ENCODE measurements at places on chromosomes 13 and 19.

DNA sequence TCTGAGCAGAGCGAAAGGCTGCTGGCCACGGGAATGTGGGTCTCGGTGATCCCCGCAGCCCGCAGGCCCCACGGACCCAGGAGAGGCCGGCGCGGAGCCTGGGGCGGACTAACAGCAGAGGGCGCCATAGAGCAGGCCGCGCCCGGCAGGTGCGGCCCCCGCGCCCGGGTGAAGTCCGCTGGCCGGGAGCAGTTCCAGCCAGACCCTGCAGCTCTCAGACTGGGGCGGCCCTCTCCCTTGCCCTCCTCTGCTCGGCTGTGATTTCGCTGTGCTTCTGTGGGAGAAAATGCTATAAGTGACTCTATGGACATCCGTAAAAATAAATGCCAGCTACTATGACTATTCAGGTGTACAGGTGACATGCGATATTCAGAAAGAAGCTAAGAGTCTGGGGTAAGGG lies 37.7 kb downstream of the GSX1 start:
- DNase-seq: no peak

GRCh38 chr19:46717716-46718143 lies 816 bp upstream of the PRKD2 start:
- DNase-seq: no peak

DNA sequence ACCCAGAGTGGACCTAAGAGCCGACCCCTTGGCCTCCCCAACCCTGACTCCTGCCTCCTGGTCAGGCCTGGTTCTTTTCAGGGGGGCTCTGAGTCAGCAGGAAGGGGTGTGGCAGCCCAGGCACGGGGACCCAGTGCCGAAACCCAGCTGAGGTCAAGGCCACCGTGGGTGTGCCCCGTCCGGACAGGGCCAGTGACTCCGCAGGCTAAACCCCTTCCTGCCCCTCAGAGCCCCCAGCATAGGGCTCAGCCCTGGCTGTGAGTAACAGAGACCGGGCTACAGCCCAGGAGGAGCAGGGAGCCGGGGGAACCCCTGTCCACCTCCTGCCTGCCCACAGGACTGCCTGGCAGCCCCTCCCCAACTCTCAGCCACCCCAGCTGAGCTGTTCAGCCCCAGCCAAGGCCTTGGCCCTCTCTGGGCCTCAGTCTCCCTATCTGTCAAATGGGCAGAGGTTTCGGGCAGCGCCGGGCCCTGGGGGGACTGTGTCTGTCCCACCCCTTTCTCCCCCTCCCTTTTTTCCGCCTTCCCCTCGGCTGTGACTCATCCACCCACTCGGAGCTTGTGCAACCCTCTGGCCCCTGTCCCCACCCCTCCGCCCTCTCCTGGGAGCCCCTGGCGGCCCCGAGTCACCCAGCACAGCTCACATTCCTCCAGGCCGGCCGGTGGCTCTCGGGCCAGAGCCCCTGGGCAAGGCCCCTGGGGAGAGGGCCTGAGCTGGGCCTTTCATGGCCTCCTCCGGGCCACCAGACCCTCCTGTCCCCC lies 8.6 kb downstream of the ZBTB7A start:
- DNase-seq: peak; percentile 43

GRCh38 chr19:29971648-29972047 lies 29.6 kb downstream of the URI1 start:
- DNase-seq: no peak

DNA sequence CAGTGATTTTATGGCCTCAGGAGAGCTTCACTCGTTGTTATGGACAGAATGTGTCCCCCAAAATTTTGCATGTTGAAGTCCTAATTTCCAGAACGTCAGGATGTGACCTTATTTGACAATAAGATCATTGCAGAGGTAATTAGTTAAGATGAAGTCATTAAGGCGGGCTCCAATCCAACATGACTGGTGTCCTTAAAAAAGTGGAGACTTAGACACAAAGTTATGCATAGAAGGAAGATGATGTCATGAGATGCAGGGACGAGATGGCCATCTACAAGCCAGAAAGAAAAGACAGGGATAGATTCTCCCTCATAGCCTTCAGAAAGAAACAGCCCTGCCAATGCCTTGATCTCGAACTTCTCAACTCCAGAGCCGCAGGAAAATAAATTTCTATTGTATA lies 25.8 kb upstream of the SPATA13 start:
- DNase-seq: no peak

- DNase-seq: no peak
These were observed 14.6 kb downstream of the CCDC122 start for GRCh38 chr13:43864921-43865320.

GRCh38 chr19:27776020-27776419 lies 1436.9 kb downstream of the UQCRFS1 start:
- DNase-seq: no peak

GRCh38 chr19:47240996-47241918 lies 10.3 kb upstream of the BBC3 start:
- no peak for DNase-seq

- DNase-seq: no peak
These were observed 9.6 kb downstream of the CD37 start for GRCh38 chr19:49344505-49345423.

DNA sequence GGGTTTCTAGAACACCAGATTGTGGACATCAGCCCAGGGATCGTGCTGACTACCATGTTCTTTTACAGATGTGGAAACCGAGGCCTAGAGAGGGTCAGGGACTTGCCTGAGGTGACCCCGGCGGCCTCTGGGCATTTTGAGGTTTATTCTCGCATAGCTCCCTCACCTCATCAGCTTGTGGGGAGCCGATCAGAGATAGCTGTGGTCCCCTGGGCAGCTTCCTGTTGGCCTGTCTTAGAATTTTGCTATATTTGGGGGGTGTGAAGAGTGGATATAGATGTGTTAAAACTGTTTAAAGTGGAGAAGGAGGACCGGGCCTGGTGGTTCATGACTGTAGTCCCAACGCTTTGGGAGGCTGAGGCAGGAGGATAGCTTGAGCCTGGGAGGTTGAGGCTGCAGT lies 6.9 kb downstream of the ARHGEF1 start:
- no peak for DNase-seq

DNA sequence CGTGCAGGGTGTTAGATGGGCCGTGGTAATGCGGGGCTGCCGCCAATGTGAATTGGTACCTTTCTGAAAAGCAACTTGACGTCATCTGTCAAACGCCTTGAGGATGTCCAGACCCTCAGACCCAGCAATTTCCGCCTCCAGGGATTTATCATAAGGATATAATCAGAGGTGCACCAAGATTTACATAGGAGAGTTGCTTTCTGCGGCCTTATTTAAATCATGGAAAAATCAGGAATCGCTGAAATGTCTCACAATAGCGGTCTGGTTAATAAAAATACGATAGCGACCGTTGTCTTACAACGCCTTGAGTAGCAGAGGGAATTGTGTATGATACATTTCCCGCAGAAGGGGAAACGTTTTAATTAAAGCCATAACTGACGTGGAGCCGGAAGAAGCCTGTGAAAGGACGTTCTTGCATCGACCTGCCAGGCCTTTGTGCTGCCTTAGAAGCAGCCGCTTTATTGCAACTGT lies 32.3 kb upstream of the NDUFS7 start:
- no peak for DNase-seq

DNA sequence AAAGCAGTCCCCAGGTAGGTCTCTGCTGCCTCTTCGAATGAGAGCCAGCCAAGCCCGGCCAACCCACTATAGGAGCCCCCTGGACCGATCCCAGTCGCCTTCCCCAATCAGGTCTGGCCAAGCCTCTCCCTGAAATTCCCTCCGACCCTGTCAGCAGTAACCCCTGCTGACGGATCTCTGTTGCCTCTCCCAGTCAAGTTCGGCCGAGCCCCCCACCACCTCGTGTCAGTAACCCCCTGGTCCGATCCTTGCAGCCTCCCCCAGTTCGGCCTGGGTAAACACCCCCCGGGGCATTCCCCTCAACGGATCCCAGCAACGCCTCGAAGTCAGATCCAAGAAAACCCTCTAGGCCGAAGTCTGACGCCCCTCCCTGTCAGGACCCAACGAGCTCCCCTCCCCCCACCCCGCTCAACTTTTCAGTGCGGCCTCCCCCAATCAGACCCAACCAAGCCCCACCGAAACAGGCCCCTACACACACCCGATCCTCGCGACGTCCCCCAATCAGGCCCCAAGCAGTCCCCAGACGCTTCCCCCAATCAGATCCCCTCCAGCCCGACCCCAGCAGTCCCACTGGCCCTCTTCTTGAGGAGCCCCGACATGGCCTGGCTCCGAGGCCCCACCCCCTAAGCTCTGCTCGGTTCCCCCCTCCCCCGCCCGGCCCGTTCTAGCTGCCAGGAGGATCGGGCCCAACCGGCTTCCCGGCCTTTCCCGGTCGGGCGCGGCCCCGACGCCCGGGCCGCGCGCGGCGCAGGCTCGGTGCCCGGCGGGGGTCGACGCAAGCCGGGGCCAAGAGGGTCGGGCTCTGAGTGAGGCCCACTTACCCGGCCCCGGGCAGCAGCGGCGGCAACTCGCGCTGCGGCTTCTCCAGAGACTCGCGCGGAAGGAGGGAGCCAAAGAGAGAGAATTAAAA lies 1.8 kb downstream of the TNPO2 start:
- no peak for DNase-seq

GRCh38 chr13:21347753-21348318 lies 111.3 kb downstream of the ZDHHC20 start:
- no peak for DNase-seq

DNA sequence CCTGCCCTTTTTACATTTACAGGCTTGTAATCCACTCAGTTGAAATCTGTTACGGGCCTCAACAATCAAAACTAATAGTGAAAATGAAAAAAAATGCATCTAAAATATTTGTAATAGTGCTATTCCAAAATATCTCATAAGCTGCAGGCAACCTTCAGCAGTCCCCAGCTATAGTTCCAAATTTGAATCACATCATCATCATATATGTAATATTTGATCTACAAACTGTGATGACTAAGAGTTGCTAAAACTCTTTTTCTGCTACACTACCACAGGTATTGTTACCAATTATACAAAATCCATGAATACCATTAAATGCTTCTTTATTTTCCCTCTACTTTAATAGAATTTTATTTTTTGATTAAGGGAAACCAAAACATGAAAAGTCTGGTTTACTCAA lies 121.4 kb upstream of the RFC3 start:
- DNase-seq: no peak

- no peak for DNase-seq
These were observed 65.4 kb upstream of the WDFY2 start for GRCh38 chr13:51518827-51519226.

DNA sequence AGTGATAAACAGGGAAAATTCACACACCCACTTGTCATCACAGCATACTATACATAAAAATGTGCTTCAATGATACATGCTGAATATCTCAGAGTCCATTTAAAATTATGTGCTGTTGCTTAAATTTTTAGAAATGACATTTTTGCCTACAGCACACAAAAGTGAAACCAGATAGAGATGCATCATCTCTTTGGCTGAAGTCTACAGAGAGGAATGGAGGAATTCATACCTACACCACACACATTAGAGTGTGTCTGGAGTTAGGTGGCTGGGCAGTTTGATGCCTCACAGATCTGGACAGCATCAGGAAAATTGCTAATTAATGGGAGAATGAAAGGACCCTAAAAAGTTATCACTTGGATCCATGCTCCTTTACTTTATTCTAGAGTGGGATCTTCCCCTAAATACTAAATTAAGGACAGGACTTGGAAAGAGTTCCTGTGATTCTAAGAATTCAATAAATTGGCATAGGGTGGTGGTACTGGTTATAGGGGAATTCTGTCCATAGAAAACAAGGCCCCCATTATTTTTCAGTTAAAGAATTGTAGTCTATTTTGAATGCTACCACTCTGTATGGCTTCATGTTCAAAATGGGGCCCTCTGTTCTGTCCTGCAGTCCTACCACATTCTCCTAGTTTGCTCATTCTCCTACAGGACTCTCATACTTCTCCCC lies 41.3 kb downstream of the RCBTB2 start:
- DNase-seq: no peak

DNA sequence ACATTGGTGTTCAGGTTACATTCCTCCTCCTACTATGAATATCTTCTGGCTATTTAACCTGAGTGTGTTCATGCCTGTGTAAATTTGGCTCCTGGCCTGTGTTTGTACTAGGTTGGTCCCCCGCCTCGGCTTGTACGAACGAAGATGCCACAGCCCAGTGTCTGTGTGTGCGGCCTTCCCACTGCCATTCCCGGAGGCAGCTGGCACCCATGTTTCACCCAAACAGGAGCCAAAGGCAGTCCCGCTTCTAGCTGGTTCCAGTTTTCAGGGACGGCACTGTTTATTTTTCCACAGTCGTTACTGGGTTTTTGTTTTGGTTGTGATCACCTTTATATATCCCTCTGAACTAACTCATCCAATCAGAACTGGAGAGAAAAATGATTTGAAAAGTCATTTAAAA lies 102.5 kb upstream of the ZNF536 start:
- DNase-seq: no peak

DNA sequence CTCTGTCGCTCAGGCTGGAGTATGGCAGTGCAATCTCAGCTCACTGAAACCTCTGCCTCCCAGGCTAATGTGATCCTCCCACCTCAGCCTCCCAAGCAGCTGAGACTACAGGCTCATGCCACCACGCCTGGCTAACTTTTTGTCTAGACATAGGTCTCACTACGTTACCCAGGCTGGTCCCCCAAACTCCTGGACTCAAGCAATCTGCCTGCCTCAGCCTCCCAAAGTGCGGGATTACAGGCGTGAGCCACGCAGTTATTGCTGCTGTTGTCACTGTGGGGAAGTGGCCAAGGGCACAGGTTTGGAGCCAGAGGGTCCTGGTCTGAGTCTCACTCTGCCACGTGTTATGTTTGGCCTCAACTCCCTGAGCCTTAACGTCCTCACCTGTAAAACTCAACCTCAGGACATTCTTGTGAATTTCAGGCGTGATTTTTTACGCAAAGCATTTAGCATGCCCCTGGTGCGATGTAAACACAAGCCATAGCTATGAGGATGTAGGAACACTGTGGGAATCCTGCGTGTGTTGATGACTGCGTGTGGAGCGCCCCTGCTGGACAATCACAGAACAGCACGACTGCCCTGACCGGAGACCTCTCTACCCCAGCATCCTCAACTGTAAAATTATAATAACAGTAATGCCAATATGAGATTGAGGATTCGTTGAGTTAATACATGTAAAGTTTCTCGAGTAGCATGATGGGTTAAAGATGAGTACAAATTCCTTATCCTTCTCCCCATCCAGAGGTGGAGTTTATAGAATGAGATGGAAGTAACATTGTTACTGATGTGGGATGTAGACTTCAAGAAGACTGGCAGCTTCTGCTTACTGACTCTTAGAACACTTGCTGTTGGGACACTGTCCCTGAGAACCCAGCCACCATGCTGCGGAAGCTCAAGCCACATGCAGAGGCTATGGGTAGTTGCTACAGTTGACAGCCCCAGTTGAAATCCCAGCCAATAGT lies 41.8 kb upstream of the PNMA8B start:
- DNase-seq: no peak

- DNase-seq: no peak
These were observed 1.4 kb downstream of the PSMD8 start for GRCh38 chr19:38375748-38376147.

GRCh38 chr19:1245494-1246264 lies 2.7 kb upstream of the MIDN start:
- DNase-seq: no peak

- DNase-seq: peak; percentile 83
These were observed 116.1 kb downstream of the STARD13 start for GRCh38 chr13:33169273-33169980.
